ENCODE measurements at places on chromosomes 5 and 9. TPM values are rescaled to one million over a fixed set of nuclear protein-coding genes. Genes with fewer than 3 reads are reported as not detected.

Gene NR6A1
- total RNA-seq, result 5.9 TPM

Gene GRIN1
- 0.99 TPM for total RNA-seq

Gene SEMA6A
- total RNA-seq, result 129 TPM

Gene POLR3G
- total RNA-seq, result 1.7 TPM

Gene FAM221B
- 0.07 TPM for total RNA-seq

Gene SPINK7
- total RNA-seq, result not detected

Gene MCC
- 32.4 TPM for total RNA-seq

DNA sequence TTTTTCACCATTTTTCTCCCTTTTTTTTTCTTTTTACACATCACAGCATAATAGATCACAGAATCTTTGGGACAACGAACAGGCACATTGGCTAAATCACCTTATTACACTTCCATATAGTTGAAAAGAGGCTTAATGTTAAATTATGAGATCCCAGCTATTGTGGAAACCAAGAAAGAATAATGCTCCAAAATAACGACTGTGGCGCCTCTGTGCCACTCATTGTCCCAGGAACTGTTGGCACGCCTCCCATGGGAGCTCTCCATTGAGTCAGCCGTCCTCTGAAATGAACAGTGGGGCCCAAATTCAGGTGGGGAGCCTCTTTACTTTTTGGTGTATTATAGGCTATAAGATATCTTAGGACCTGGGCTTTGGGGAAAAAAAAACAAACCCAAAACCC is 82.2 kb upstream of the NFIB start:
- H3K36me3 ChIP-seq, result peaks cover 9% of the 10 kb centered on the region
- no peak overlapping the region for H3K27ac ChIP-seq
- H3K27me3 ChIP-seq, result no peaks in the 10 kb centered on the region
- peaks cover 22% of the 10 kb centered on the region for H3K4me1 ChIP-seq

- H3K27me3 ChIP-seq, result peaks cover 8% of the 10 kb centered on the region
- no peak for DNase-seq
- H3K36me3 ChIP-seq, result peaks cover 12% of the 10 kb centered on the region
- no peaks in the 10 kb centered on the region for H3K4me1 ChIP-seq
- H3K4me3 ChIP-seq, result no peak overlapping the region
Observed at GRCh38 chr9:69455311-69455710, 130.3 kb downstream of the ENTREP1 start.

DNA sequence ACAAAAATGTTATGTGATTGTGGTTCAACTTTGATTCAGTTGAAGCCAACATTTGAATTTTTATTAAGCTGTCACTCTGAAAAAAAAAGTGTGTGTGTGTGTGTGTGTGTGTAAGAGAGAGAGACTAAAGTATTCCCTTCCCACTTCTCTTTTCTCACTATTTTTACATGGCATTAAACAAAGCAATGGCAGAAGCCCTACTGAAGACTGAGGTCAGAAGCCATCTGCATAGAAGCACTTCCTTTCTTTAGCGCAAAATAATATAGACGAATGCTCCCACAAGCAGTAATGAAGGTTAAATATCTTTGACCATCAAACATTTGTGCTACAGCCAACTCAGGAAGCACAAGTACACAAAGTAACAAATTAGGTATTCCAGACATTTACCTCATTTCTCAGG is 540.5 kb downstream of the KCTD16 start:
- peaks cover 3% of the 10 kb centered on the region for H3K36me3 ChIP-seq
- H3K4me3 ChIP-seq, result no peak overlapping the region
- no peak for DNase-seq
- H3K27me3 ChIP-seq, result no peaks in the 10 kb centered on the region
- no peak overlapping the region for H3K27ac ChIP-seq
- H3K4me1 ChIP-seq, result peaks cover 6% of the 10 kb centered on the region

- no peaks in the 10 kb centered on the region for H3K36me3 ChIP-seq
- peaks cover 10% of the 10 kb centered on the region for H3K27me3 ChIP-seq
- peak overlapping the region; percentile 64 for H3K4me3 ChIP-seq
- peaks cover 19% of the 10 kb centered on the region for H3K4me1 ChIP-seq
Observed at GRCh38 chr5:156328161-156328560, 1.2 kb downstream of the SGCD start.

GRCh38 chr5:107090506-107090905 is 580.2 kb downstream of the EFNA5 start:
- peak overlapping the region; percentile 66 for H3K27ac ChIP-seq
- no peak for DNase-seq
- H3K4me3 ChIP-seq, result no peak overlapping the region
- H3K27me3 ChIP-seq, result no peaks in the 10 kb centered on the region
- peaks cover 22% of the 10 kb centered on the region for H3K4me1 ChIP-seq
- peaks cover 12% of the 10 kb centered on the region for H3K36me3 ChIP-seq

DNA sequence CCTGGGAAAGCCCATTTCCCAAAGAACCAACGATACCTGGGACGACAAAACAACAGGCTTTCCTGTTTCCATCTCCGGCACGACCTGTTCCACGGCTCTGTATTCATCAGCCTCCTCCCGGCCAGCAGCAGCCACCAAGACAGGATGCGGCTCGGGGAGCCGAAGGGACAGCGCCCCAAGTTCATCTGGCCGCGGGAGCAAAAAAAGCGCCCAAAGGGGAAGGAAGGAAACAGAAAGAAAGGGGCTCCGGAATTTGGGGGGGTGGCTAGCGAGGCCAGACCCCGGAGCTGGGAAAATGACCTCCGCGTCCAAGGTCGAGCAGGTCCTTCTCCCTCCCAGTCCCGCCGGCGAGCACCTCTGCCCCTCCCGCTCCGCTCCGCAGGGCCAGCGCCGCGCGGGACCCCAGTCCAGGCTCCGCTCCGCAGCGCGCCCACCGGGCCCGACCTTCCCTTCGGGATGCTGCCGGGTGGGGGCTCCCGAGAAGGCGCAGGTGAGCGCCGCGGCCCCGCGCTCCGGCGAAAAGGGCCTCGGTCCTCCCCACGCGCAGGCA is 608 bp downstream of the ELOVL7 start:
- peaks cover 58% of the 10 kb centered on the region for H3K27me3 ChIP-seq
- H3K4me3 ChIP-seq, result peak overlapping the region; percentile 90
- peak overlapping the region; percentile 71 for H3K27ac ChIP-seq
- H3K36me3 ChIP-seq, result no peaks in the 10 kb centered on the region
- DNase-seq, result no peak

GRCh38 chr9:88926781-88927505 is 64.3 kb upstream of the S1PR3 start:
- H3K27me3 ChIP-seq, result no peaks in the 10 kb centered on the region
- no peaks in the 10 kb centered on the region for H3K36me3 ChIP-seq
- DNase-seq, result no peak
- peaks cover 3% of the 10 kb centered on the region for H3K4me1 ChIP-seq
- no peak overlapping the region for H3K4me3 ChIP-seq
- H3K27ac ChIP-seq, result no peak overlapping the region

DNA sequence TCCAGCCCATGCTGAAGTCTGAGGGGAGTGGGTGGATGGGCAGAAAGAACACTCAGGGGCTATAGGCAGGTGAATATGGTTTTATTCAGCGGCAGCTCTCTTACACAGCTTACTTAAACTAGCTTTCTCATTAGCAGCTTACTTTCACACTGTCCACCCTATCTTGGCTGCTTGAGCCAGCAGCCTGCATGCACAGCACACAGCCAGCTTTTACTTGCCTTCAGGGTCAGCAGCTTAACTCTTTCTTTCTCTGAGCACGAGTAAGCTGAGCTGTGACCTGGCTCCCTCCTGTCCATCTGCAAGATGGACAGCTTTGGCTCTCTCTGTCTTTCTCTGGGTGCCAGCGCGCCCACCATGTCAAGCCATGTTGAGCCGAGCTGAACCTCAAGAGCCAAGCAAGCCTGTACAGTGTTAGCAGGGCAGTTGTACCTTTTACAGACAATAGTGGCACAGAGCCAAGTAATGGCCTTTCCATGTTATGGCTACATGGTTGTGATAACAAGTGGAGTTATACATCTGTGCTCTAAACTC is 1054.9 kb downstream of the PTPRD start:
- peaks cover 29% of the 10 kb centered on the region for H3K4me1 ChIP-seq
- H3K4me3 ChIP-seq, result no peak overlapping the region
- H3K27ac ChIP-seq, result peak overlapping the region; percentile 80
- no peaks in the 10 kb centered on the region for H3K27me3 ChIP-seq
- DNase-seq, result no peak

Data from mesothelial cell of epicardium (in vitro differentiated cells).